ENCODE measurements at places on chromosomes 16 and 17. TPM values are rescaled to one million over a fixed set of nuclear protein-coding genes. Genes with fewer than 3 reads are reported as not detected.

Gene ASPA
- 3.8 TPM for total RNA-seq

Gene DDX42
- 139 TPM for total RNA-seq

Gene ZPBP2
- total RNA-seq = not detected

GRCh38 chr16:23581764-23582163, 14.4 kb downstream of the NDUFAB1 start:
- H3K27me3 ChIP-seq = no peaks in the 10 kb centered on the region
- H3K4me1 ChIP-seq = no peaks in the 10 kb centered on the region

GRCh38 chr16:66007717-66008116, 358.8 kb upstream of the CDH5 start:
- no peaks in the 10 kb centered on the region for H3K4me1 ChIP-seq
- H3K4me3 ChIP-seq = no peak overlapping the region
- H3K36me3 ChIP-seq = no peaks in the 10 kb centered on the region
- no peaks in the 10 kb centered on the region for H3K27me3 ChIP-seq

- DNase-seq = peak; percentile 83
- H3K27ac ChIP-seq = peak overlapping the region; percentile 99
- H3K36me3 ChIP-seq = no peaks in the 10 kb centered on the region
- no peaks in the 10 kb centered on the region for H3K27me3 ChIP-seq
These were observed 668 bp downstream of the JUP start for GRCh38 chr17:41785859-41786226.

Gene TEFM
- total RNA-seq = 5.1 TPM

- H3K27ac ChIP-seq = peak overlapping the region; percentile 82
- H3K27me3 ChIP-seq = no peaks in the 10 kb centered on the region
These were observed 1.1 kb downstream of the ZNF423 start for GRCh38 chr16:49854796-49855203.

Gene PLEKHG4
- 19.8 TPM for total RNA-seq

- H3K4me1 ChIP-seq = no peaks in the 10 kb centered on the region
- H3K27ac ChIP-seq = no peak overlapping the region
- no peak for DNase-seq
- no peaks in the 10 kb centered on the region for H3K36me3 ChIP-seq
These were observed 43.7 kb downstream of the SEC14L1 start for GRCh38 chr17:77184474-77184873.

Measured in breast epithelium (tissue), 4 donors.